ENCODE measurements at places on chromosomes 13 and 19.

GRCh38 chr19:13155472-13156359, 5.5 kb downstream of the IER2 start:
- DNase-seq = peak; percentile 62

- DNase-seq = peak; percentile 52
Observed at GRCh38 chr13:42633495-42633894, 59.5 kb downstream of the TNFSF11 start.

DNA sequence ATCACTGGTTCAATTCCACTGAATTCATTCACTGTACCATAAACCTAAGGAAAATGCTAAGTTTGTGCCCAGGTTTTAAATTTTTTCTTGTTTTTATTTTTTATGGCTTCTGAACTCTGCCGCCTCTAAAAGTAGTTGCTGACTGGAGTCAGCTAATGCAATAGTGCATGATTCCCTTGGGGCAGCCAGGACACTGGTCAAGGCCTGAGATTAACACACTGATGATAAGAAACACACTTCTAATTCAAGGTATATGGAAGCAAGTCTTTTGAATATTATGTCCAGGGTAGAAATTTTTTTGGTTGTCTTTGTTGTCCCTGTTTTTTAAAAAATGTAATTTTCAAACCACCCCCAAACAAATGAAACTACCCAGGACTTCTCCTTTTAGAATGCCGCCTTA, 72.2 kb downstream of the CDADC1 start:
- no peak for DNase-seq

DNA sequence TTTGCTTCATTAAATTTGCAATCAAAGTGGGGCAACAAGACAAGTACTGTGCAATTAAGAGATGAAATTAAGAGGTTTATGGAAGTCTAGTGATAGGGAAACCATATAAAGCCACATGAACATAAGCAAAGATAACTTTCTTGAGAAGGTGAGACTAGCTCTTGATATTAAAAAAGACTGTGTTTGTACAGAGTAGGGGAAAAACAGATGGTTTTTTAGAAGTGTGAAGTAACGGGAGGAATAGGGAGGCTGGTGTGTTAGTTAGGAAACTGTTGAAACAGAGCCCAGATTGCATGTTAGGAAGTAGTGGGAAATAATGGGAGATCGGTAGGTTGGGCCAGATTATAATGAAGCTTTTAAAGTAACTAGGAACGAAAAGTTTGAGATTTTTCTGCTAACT, 149.8 kb upstream of the FREM2 start:
- no peak for DNase-seq

DNA sequence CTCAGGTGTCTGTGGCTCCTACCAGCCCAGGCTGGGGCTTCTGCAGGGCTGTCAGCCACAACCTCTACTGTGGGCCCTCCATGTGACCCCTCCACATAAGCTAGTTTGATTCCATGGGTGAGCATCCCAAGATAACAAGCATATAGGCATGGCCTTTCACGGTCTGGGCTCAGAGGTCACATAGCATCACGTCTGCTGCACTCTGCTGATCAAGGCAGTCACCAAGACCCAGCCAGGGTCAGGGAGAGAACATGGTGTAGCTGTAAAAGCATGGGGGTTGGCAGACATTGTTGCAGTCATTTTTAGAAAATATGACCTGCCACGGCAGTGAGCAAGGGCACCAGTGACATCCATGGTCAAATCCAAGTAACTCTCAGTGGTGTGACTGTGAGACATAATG, 698.8 kb downstream of the UQCRFS1 start:
- no peak for DNase-seq

DNA sequence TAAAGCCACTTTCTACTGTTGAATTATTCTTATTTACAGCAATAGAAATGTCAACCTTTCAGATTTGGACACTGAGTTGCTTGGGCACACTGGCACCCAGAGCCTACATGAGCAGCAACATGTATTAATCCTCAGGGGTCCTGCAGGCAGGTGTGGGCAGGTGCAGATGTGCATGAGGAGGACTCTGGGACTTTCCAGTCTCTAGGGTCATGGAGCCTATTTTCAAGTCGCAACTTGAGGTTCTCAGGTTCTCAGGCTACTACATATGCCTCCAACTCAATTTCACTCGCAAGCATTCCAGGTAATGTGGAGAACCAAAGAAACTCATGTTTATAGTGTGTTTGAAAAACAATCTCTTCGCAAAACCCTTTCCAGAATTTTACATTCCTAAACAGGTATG, 73.2 kb downstream of the STARD13 start:
- no peak for DNase-seq

DNA sequence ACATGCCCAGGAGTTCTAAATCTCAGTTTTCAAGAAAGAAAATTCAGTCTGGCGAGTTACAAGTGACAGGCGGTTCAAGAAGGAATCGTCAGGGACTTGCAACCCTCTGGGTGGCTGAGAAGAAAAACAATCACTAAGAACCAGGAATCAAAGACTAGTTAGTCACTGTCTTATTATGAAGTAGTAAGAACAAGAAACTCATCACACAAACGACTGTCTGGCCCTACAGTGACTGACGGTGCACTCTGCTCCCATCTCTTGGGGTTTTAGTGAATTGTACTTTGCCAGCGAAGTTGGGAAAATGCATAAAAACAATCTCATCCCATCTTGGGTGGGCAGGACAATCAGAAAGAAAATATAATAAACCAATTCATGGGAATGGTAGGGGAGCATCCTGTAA, 63.7 kb upstream of the SACS start:
- peak; percentile 64 for DNase-seq

GRCh38 chr19:53826876-53827275, 2.8 kb upstream of the NLRP12 start:
- peak; percentile 38 for DNase-seq

DNA sequence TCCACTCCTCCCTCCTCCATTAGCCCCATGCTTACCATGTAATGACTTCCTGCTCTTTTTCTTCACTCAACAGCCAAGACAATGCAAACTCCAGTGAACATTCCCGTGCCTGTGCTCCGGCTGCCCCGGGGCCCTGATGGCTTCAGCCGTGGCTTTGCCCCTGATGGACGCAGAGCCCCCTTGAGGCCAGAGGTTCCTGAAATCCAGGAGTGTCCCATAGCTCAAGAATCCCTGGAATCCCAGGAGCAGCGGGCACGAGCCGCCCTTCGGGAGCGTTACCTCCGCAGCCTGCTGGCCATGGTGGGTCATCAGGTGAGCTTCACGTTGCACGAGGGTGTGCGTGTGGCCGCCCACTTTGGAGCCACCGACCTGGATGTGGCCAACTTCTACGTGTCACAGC, 2.9 kb upstream of the PPP1R37 start:
- no peak for DNase-seq

- DNase-seq = no peak
Observed at GRCh38 chr19:10078329-10078728, 7.8 kb upstream of the SHFL start.

DNA sequence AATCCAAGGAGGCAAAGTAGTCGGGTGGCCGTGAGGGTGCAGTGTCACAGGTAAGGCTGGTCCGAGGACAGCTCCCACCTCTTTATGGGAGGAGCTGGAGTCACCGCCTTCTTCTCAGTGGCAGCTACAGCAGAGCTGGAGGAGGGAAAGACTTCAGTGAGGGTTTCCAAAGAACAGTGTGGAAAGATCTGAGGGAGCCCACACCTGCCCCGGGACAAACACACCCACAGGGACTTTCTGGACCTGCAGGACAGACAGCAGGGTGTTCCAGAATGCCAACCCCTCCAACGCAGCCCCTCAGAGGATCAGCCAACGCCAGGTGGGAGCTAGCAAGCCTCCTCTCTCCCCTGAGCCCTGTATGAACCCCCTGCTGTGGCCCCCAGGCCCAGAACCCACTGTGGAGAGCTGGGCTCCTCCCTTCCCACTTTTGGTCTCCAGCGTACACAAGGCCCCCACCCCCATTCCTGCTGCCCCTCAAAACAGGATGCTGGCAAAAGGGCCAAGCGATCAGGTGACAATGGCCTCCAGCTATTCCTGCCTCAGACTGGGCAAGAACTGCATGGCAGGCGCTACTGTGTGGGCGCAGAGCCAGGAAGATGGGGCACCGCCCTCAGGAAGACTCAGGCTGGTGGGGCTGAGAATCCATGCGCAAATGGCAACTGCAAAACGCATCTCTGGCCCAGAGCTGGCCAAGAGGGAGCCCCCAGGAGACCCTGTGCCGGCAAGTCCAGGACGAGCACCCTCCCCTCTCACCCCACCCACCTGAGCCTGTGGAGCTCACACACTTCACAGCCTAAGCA, 3.5 kb upstream of the CD320 start:
- DNase-seq = no peak

DNA sequence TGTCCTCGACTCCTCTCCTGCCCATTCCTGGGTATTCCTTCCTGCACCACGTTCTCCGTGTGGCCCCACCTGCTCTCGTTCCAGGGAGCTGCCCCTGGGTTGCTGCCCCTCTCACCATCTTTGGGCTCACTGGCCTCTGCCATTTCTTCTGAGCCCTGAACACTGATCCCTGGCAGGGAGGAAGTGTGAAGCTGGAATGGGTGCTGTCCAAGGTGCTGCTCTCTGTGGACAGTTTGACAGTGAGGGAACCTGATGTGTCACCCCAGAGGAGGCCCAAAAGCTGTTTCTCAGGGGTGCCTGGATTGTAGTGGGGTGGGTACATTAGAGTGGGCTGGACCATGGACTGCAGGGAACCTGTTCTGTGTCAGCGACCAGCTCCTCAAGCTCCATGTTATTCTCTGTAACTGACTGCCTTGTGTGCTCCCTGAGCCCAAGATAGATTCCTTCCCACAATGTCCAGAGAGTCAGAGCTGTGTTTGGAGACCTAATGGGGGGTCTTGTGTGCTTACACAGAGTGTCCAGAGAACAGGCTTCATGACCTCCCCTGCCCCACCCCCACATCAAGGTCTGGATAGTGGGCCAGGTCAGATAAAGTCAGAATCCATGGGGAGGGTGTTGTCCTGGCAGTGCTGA, 7.2 kb upstream of the CEACAM8 start:
- peak; percentile 16 for DNase-seq

All from fibroblast of skin of right biceps (primary cell).